ENCODE measurements at places on chromosomes 4 and X.

- DNase-seq = no peak
Measured at GRCh38 chr4:184193556-184194525, 23.8 kb downstream of the ENPP6 start.

DNA sequence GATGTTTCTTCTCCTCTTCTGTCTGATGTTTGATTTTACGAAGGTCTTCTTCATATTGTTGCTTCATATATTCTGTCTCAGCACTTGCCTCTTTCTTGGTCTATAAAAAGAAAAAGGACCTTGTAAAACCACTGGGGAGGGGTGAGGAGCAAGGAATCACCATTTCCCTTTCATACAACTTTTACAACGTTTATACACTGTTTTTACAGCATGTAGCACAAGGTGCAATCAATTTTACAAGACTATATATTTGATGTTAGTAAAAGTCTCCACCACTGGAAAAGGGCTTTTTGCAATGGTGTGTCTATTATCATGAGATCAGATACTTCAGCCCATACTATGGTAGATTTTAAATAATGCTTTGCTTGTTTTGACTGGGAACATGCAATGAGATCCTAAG lies 76.3 kb downstream of the FAM184B start:
- no peak for DNase-seq

DNA sequence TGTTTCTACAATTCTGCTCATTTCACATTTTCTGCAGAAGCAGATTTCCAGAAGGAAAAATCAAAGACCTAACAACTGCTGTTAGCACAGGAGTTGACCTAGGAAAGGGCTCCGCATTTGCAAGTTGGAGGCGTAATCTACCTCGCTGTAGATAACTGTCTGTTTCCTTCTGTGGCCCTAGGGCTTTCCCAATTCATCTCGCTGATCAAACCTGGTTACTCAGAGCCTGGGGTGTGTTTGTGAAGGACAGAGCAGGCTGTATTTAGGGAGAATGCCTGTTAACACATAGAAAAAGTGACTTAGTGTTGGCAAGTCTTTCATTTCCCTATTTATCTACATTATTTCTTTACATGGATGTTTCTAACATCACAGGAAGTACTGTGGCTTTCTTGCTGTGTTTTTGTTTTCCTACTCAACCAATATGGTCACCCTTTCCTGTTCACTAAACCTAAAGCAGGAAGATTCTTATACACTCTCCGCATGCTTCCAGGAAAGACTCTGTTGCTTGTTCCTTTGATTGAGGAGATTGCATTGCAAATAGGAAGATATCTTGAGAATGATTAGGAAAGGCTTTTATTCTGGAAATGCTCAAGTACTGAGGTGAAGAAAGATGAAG lies 40.5 kb downstream of the AGA start:
- no peak for DNase-seq

- no peak for DNase-seq
Measured at GRCh38 chr4:72899214-72899613, 170.3 kb downstream of the COX18 start.

DNA sequence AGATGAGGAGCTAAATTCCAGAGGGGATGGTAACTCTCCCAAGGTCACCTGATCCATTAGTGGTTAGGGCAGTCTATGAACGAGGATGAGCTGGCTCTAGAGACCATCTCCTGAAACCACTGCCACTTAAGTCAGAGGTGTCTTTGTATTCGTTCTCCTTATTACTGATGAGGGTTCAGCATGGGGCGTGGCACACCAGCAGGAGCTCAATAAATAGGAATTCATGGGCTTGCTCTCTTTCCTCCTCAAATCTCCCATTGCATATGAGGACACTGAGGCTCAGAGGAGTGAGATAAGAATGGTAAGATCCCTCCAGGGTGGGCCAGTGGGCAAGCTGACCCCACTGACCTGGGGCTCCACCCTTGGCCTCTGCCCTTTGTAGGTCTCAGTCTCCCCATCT lies 1.7 kb upstream of the GATA1 start:
- DNase-seq = no peak

DNA sequence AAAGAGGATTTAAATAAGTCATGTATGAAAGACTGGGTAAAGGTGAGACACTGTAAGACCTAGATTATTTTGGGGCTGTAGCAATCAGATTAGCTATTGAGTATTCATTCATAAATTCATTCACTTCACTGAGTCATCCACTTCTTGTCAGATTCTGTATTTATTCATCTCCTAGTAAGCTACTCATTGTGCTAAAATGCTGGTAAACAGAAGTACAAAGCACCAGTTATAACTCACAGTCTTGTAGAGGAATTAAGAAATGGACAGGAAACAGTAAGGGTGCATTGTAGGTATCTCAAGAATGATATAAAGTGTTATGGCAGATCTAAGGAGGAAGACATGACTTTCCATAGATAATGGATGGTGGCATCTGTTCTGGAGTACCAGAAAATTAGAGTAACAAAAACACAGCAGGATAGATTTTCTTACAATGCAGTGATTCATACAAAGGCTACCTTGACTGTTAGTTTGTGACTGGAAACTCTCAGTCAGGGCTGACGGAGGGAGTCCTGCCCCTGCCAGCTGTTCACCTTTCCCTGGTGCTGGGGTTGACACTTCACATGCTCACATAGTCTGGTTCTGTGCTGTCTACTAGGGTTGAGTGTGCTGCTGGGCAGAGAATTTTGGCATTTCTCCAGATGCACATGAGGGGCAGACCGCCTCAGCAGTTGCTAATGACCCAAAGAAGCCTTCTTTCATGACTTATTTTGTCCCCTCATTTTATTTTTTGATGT lies 26.5 kb upstream of the HAND2 start:
- no peak for DNase-seq

GRCh38 chr4:2935762-2936743 lies 27.2 kb downstream of the NOP14 start:
- DNase-seq = no peak

- no peak for DNase-seq
Measured at GRCh38 chr4:3283483-3283882, 9.3 kb upstream of the RGS12 start.

- no peak for DNase-seq
Measured at GRCh38 chr4:137705171-137705783, 173.0 kb upstream of the PCDH18 start.

GRCh38 chrX:69130439-69130838 lies 34.8 kb downstream of the PJA1 start:
- DNase-seq = no peak

DNA sequence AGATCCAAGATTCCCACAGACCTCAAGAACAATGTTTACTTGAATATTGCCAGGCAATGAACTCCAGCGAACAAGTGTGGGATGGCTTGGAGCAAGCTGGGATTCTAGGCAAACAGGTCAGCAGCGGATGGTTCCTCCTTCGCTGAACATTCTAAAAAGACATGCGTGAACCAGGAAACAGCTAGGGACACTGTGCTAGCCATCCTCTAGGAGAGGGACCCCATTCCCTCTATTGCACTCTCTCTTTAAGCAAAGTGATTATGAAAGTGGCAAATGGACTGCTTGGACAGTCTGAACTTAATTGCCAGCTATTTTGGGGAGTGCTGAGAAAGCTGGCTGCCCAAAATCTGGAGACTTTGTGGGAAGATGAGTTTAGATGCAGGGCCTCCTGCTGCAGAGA lies 29.9 kb upstream of the TEC start:
- no peak for DNase-seq

DNA sequence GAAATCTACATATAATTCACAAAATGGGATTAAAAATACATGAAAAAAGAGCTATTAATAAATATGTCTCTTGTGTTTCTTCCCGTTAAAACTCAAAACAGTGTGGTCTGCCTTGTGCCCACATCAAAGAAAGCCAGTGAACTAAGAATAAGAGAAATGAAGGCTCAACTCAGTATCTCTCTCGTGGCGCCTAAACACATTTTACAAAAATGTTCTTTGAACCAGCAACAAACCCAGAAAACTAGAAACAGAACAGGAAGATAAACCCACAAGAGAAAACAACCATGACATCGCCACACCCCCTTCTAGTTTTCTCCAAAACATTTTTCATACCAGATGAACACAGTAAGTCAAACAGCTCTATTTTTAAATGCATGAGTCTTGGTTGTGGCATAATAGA lies 130.1 kb downstream of the DCHS2 start:
- no peak for DNase-seq

DNA sequence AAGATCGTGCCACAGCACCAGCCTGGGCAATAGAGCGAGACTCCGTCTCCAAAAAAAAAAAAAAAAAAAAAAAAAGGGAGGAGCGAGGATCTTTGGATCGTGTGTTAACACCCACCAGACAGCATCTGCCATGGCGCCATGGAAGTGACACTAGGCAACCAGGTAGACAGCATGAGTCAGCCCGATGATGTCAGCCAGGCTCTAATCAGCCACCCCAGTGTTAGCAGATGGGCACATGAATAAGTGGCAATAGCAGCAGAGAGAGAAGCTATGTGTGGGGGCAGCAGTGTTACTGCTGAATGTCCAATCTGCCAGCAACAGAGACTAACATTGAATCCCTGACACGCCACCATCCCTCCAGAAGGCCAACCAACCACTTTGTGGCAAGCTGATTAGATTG lies 6.6 kb downstream of the SYN1 start:
- DNase-seq = no peak

GRCh38 chrX:146481735-146482134 lies 327.8 kb upstream of the CXorf51B start:
- DNase-seq = no peak

GRCh38 chr4:16503421-16504100 lies 277.3 kb upstream of the TAPT1 start:
- no peak for DNase-seq

DNA sequence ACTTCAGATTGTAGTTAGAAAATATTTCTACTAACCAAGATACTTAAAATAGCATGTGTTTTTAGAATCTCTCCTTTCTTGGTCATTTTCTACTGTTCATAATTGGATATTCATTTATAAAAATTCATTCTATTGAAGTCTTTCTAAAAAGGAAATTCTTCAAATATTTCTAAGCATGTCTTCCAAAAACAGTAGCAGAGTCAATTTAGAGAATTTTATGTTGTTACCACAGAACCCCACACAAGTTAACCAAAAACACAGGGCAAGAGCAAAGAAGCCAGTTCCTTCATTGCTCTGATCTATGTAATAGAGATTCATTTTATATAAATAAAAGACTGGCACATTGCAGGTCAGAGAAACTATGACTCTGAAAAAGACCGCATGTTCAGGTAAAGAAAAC lies 345.1 kb upstream of the PITX2 start:
- DNase-seq = no peak

DNA sequence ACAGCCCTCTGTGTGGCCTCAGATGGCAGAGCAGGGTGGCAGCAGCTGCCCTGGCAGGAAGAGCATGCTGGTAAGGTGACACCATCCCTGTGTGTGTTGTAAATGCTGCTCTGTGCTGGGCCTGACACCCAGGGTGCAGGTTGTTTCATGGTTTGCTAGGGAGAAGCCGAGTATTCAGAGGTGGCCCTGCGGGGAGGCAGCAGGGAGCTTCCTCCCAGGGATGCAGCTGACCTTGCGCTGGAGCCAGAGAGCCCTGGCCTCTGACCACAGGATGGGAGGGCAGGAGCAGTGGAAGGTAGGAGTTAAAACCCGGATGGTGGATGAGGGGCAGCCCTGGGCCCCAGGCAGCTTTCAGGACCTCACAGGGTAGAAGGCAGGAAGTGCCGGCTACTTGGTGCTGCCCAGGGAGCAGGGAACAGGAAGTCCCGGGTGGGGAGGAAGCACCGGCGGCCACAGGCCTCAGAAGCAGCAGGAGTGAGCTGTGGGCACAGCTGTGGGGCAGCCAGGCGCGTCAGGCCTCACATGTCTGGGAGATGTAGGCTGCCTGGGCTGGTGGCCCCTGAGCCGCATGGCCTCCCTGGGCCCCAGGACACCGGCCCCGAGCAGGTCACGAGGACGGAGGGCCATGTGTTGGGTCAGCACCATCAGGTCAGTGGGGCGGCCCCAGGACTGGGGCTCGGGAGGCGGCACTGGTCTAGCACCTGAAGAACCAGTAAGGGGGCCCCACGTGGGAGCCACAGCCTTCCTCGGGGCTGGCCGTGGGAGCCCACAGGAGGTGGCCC lies 19.1 kb downstream of the SH3BP2 start:
- DNase-seq = peak; percentile 34

- DNase-seq = no peak
Measured at GRCh38 chr4:8538703-8539567, 41.3 kb upstream of the GPR78 start.

- DNase-seq = no peak
Measured at GRCh38 chr4:105343146-105343931, 130.5 kb downstream of the PPA2 start.

DNA sequence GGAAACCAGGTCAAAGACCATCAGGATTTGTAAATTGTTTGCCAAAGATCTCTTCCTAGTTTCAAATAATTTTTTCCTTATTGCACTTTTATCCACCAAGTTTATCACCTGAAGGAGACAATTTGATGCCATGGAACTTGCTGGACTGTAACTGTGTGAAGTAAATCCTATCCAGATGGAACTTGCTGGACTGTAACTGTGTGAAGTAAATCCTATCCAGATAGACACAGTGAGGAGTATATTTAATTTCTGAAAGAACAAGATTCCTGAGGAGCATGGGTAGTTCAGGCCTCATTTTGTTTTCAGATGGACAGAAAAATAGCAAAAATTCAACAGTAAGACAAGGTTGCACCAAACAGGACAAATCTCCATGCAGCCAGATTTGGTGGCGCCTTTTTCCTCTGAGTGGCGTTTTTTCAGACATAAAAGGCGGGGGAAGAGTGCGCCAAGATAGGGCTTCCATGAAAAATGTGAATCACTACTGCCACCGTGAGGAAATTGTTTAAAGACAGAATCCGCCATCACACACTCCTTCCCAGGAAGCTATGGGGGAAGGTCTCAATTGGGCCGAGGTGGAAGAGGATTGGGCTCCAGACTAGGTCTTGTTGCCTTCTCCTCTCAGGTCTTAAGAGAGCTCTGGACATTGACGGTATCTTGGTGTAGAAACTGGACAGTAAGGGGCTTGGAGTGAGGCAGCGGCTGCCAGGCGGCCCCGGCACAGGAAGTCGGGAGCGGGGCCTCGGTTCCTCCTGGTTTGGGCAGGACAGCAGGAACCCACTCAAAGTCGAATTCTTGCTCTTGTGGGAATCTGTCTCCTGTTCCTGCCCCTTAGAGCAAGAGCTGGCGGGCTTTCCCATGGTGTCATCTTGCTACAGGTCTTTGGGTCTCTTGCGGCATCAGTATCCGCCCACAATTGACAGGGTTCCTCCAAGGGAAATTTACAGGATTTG lies 234.7 kb downstream of the OR13H1 start:
- no peak for DNase-seq

DNA sequence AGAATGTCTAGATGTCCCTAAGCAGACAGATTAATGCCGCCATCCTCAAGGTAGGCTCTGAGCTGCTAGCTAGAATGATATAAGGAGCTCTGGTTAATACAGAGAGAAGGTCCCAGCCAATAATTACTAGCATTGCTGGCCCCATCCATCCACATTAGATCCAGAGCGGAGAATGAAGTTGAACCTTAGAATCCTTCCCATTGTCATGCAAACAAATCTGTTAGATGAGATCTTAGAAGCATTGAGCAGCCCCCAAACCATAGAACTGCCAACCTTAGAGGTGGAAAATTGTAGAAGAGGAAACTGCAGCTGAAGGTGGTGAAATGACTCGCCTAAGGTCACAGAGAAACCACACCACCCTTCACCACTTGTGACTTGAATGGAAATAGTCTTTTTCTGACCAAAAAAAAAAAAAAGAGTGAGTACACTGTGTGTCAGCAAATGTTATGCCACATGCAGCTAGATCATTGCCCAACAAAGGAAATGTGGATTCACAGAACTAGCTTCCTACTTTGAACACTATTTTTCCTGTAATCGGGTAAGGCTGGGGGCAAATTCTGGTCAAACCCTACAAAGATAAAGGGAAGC lies 162.1 kb downstream of the SMIM20 start:
- DNase-seq = no peak

GRCh38 chr4:40038977-40039376 lies 17.7 kb upstream of the N4BP2 start:
- DNase-seq = no peak
